ENCODE measurements at places on chromosomes 6 and 20.

DNA sequence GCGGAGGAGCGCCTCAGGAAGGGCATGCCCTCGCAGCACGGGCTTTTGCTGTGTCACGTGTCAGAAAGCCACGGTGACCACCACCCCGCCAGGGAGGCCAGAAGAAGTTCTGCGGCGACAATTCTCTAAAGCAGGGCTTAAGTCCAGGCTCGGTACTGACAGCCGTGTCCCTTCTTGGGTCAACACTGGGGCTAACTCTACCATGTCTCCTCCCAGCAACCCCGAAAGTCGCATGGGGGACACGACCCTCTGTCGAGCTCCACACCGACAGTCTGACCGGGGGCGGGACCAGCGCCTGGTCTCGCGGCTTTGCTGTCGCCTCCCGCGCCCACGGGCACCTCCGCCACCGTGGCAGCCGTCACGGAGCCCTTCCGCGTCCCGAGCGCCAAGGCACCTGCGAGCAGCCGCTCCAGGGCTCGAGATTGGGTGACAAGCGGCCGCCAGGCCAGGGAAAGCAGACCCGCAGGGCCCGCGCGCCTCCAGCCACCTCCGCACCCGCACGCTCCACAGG, 534 bp downstream of the NANP start:
- DNase-seq, result peak; percentile 60

- DNase-seq, result peak; percentile 50
Measured at GRCh38 chr6:3324262-3324942, 65.7 kb downstream of the PSMG4 start.

DNA sequence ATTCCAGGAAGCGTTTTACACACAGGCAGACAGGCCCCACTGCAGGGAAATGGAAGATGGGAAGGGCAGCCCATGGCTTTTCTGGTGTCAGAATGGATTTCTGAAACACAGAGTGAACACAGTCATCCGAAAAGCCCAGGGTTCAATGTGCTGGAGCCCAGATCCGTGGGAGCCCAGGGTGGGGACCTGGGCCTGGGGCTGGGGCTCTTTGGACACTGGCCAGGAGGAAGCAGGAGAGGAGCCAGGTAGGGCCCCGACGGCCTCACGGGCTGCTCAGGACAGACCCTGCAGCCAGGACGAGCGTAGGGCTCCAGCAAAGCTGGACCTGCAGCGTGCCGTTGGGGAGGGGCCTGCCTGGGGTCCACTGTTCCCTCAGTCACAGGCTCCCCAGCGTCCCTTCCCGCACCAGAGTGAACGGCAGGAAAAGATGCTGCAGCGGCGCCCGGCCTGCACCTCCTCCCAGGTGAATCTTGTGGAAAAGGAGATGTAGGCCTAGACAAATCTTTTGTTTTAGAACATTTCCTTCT, 24.3 kb upstream of the LSM14B start:
- no peak for DNase-seq

DNA sequence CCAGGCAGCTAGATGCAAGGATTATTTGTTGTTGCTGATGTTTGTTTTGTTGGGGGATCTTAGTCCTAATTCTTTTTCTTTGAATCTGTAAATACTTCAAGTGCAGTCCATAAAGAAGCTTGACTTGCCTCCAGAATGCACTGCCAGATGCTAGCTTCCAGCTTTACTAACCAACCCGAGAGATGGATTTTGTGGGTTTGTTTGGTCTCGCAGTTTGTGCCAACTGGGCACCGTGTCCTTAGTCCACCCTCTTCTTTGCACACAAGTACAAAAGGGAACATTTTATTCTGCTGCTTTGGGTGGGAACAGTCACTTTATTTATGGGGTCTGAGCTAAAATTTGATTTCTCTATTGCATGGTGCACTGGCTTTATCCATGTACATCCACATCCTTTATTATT, 212.0 kb downstream of the PLCB1 start:
- DNase-seq, result no peak

GRCh38 chr6:29730575-29731126, 7.4 kb downstream of the HLA-F start:
- DNase-seq, result no peak

All from activated CD4-positive, alpha-beta T cell treated with anti-CD3 and anti-CD28 coated beads for 36 hours (primary cell).